ENCODE measurements at places on chromosomes 11 and 22.
A peak's percentile ranks its signal among the peaks of the same experiment; 100 is the strongest.

GRCh38 chr11:103842795-103843194, 193.6 kb upstream of the DDI1 start:
- DNase-seq: no peak

GRCh38 chr22:43262990-43263644, 76.2 kb upstream of the TTLL12 start:
- peak; percentile 39 for DNase-seq

GRCh38 chr22:31082606-31083376, 1.7 kb downstream of the SMTN start:
- DNase-seq: peak; percentile 81

DNA sequence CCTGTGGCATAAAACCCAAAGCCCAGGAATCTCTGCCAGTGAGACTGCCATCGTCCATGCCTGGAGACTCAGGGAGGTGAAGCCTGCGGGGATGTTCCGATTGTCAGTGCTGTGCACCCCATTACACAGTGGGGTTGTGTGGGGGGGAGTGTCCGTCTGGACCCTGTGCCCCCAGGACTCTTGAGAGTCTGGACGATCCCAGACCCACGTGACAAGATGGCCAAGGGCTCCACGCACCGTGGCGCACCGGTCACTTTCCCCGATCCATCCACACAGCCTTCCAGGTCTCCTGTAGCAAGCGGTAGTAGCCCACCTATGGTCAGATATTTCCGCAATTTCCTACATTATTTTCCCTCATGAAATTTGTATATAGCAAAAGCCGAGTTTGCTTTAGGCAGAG, 20.9 kb upstream of the NRGN start:
- no peak for DNase-seq

DNA sequence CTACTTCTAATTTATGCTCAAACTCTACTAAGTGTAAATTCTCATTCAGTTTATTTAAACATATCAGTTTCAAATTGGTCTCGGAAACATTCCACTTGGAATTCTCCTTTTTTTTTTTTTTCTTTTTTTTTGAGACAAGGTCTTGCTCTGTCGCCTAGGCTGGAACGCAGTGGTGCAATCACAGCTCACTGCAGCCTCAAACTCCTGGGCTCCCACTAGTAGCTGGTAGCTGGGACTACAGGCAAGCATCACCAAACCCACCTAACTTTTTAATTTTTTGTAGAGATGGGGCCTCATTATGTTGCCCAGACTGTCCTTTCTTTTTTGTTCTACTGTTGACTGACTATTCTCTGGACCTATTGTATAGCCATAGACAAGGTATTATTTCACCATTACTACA, 33.3 kb upstream of the CCDC81 start:
- DNase-seq: no peak

- DNase-seq: no peak
These were observed 3.8 kb downstream of the TPCN2 start for GRCh38 chr11:69052343-69053168.

GRCh38 chr11:120198787-120199469, 11.9 kb upstream of the OAF start:
- no peak for DNase-seq

DNA sequence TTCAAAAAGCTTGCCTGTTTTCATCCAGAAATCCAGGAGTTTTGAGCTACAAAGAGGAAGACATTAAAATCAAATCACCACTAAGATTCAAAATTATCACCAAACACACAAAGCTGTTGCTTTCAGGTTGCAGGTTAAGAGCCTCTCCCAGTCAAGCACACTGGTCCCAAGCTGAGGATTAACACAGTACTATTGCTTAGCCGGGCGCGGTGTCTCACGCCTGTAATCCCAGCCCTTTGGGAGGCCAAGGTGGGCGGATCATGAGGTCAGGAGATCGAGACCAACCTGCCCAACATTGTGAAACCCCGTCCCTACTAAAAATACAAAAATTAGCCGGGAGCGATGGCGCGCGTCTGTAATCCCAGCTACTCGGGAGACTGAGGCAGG, 1165.1 kb downstream of the LRRC4C start:
- no peak for DNase-seq

- DNase-seq: no peak
These were observed 75.9 kb downstream of the BARX2 start for GRCh38 chr11:129451524-129451923.

- DNase-seq: no peak
These were observed 37.9 kb downstream of the IZUMO1R start for GRCh38 chr11:94342250-94342649.

DNA sequence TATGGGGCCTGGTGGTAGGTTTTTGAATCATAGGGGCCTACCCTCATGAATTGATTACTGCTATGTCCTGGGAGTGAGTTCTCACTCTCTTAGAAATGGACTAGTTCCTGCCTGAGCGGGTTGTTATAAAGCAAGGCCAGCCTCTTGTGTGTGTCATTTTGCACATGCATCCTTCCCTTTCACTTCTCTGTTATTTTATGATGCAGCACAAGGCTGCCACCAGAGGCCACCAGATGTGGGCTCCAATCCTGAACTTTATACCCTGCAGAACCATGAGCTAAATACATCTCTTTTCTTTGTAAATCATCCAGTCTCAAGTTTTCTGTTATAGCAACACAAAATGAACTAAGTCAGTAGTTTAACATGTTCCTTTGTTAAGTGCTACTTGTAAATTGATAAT, 251.4 kb downstream of the BLID start:
- DNase-seq: no peak

- DNase-seq: no peak
These were observed 147.9 kb downstream of the FEZ1 start for GRCh38 chr11:125348141-125348651.

- no peak for DNase-seq
These were observed 239.5 kb upstream of the SORL1-AS1 start for GRCh38 chr11:121692236-121692635.
